ENCODE measurements at places on chromosomes 3 and 15.

DNA sequence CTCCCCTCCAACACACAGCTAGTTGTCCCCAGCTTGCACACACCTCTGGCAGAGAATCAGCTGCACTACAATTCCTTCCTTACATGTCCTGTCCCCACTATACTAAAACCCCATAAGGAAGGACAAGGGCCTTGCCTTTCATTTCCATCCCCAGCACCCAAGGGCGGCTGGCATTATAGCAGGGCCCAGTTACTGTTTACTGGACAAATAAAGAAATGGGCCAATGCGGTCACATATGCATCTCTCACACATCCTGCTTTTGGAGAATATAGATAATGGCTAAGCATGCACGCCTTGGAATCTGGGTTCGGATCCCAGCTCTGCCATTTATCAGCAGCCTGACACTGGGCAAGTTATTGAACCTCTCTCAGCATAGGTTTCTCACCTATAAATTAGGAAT, 99.1 kb downstream of the DAPK2 start:
- DNase-seq: no peak

- no peak for DNase-seq
Observed at GRCh38 chr3:176262071-176262470, 935.2 kb downstream of the TBL1XR1 start.

DNA sequence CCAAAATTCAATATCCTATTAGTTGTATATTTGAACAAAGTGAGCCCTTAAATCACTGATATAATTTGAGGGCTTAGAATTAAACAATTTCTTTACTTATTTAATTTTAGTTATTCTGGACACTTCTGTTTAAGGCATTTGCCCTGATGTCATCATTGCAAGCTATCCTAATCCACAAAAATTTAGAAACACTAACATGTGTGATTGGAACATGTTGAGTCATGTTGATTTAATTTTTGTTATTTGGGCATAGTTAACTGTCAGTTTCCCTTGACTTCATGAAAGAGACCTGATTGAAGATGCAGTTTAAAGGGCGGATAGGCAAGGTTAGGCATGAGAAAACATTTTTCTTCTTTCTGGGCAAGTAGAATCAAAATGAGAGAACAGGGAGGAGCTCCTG, 682.6 kb downstream of the ROBO1 start:
- DNase-seq: no peak

GRCh38 chr15:70491201-70491621, 272.1 kb downstream of the UACA start:
- no peak for DNase-seq

DNA sequence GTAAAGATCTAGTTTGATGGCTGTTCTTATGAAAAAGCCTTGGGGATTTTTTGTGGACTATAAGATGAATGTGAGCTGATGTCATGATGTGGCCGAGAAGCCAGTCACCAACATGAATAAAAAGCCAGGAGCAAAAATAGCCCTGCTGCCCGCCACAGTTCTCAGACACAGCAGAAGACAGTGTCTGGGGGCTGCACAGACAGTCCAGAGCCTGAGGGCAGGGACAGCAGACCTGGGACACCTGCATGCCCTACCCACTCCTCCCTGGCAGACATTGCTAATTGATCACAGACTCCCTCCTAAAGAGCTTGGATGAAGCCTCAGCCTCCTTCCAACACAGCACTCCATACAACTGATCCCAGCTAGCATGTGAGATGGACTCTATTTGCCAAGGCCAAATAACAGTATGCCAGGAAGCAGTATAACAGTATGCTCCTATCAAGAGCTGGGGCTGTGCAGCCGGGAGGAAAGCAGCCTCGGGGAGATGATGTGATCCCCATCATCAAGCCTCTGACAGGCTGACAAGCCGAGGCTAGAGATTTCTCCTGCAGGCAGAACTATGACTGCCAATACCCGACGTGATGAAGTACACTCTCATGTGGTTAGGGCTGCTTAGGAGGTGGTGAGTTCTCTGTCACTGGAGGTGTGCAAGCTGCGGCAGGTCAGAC, 105.4 kb upstream of the RPL32 start:
- no peak for DNase-seq

GRCh38 chr3:13718000-13718399, 161.9 kb downstream of the WNT7A start:
- DNase-seq: no peak

GRCh38 chr3:130669740-130670139, 76.9 kb downstream of the PIK3R4 start:
- no peak for DNase-seq

GRCh38 chr3:11198070-11198469, 43.8 kb downstream of the HRH1 start:
- DNase-seq: no peak

- DNase-seq: no peak
Observed at GRCh38 chr15:74144153-74144775, 13.9 kb downstream of the ISLR2 start.

DNA sequence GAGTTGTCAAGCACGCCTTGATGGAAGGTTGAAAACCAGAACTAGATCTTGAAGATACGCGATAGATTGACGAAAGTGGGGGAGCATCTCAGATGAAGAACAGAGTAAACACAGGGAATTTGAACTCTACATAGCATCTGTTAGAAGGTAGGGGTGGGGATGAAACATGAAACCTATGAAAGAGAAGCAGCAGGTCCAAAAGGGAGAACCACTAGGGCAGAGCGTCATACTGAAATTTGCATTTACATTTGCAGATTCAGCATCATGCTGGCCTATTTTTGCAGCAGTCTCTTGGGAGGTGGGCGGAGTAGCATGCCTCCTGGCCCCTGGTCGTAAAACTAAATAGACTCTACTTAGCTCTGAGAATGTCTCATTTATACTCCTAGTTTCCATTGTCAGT, 46.1 kb upstream of the RASGRP1 start:
- no peak for DNase-seq

GRCh38 chr3:88542916-88543315, 393.2 kb downstream of the C3orf38 start:
- DNase-seq: no peak

DNA sequence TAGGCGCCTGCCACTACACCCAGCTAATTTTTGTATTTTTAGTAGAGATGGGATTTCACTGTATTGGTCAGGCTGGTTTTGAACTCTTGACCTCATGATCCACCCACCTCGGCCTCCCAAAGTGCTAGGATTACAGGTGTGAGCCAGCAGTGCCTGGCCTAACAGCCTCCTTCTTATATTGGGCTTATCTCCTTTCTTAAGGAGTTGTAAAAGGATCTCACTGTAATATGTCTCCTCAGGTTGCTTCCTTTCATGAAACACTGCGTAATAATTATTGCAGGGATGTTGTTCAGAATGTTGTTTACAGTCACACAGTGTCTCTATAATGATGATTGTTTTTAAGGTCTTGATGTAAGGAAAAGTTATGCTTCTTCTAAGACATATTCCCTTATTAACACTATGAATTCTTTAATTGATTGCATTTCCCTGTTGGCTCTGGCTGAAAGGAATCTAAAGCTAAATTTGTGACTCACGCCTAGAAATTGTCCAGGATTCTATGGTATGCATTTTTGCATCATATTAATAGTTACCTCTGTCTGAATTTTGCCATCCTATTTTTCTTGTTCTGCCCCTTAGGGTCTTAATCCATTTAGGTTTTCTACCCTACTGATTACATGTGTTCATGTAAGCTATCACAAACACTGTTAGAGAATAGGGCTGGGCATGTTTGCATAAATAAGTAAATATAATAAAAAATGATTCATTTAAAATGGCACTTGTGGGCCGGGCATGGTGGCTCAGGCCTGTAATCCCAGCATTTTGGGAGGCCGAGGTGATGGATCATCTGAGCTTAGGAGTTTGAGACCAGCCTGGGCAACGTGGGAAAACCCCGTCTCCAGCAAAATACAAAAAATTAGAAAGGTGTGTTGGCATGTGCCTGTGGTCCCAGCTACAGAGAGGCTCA, 24.5 kb upstream of the RNF111 start:
- no peak for DNase-seq

DNA sequence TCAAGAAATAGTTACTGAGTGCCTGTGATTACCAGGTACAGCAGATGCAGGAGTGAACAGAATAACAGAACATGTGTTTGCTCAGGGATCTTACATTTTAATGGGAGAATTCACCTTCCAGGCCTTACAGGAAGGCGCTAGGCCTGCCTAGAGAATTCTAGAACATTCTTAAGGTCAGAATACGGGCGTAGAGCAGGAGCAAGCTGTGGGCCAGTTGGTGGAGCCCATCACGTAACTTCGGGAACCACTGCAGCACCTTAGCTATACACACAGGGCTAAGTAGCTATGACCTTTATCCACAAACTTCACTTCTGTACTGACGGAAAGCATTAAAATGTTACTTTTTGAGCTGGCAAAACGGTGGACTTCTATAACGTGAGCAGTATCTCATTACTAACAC, 743 bp upstream of the DAZL start:
- DNase-seq: no peak

GRCh38 chr3:45987368-45988291, 8.0 kb downstream of the FYCO1 start:
- DNase-seq: no peak

GRCh38 chr3:70646635-70647034, 334.2 kb upstream of the MDFIC2 start:
- no peak for DNase-seq

DNA sequence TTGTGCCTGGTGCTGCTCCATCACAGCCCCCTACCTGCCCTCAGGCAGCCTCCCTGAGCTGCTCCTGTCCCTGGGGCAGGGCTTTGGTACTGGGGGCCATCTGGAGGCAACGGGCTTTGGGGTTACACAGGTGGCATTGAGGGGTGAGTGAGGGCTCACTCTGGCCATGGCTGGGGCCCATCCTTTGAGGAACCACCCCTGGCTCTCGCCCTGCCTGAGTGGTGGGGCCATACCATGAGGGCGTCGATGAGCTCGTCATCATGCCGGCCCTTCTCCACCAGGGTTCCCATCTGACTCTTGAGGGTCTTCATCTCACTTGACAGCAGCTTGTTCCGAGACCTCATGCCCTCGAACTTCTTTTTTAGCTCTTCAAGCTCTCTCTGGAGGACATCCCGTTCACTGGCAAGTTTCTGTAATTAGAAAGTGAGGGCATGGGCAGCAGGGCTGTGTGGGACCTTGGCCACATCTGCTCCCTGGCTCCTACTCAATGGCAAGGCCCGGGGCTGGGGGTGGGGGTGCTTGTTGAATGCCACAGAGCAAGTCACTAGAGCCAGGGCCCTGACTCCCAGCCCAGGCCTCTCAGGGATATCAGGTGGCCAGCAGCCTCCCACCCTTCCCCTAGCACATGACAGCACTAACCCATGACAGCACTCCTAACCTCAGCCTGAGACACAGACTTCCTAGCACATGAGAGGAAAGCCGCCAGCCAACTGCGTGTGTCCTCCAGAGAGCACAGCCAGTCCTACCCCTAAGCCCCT, 33.5 kb downstream of the CCDC13 start:
- DNase-seq: no peak

- DNase-seq: no peak
Observed at GRCh38 chr15:78624651-78625590, 4.1 kb upstream of the CHRNA3 start.

DNA sequence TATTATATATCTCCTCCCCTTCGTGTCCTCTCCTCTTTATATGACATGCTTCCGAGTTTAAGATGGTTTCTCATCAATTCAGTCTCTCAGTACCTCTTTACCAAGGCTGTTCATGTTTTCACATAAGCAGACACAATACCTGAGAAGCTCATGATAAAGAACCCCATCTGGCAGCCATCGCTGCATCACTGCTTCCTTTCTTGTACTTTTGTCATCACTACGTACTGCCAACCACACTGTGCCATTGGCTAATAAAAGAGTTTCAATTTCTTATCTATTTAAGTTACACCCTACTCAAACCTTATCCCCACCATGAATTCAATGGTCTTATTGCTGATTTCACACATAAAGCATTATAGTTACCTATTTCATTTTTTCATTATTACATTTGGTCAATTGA, 484.7 kb upstream of the CNTN4 start:
- no peak for DNase-seq

DNA sequence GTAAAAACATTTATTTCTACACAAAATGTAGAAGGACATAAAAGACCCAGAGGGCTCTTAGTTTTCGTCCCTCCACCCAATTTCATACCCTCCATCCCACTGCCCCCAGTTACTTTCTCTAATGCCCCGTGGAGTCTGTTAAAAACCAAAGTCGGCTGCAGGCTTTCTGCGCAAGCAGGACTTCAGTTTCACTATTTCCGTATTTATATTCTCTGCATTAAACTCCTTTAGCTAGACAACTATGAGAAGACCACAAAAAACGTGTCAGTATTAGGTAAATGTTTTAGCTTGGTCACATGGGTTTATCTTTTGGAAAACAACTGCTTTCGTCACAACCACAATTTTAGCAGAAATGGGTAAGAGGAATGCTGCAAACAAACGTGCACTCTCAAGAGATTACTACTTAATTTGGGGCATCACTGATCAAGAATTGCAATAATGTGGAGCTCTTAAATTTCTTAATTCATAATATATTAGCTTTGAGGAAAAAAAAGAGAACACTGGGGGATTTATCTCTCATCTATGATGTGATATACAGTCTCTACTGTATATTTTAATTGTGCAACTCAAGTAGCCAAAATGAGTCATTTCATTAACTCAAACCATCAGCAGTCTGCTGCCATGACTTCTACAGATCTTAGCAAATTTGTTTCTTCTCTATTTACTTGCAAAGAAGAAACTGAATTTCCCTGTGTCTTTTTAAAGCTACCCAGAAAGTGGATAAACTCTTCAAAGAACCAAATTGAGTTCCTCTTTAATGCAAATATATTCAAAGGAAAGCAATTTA, 740 bp upstream of the NSMCE3 start:
- no peak for DNase-seq

DNA sequence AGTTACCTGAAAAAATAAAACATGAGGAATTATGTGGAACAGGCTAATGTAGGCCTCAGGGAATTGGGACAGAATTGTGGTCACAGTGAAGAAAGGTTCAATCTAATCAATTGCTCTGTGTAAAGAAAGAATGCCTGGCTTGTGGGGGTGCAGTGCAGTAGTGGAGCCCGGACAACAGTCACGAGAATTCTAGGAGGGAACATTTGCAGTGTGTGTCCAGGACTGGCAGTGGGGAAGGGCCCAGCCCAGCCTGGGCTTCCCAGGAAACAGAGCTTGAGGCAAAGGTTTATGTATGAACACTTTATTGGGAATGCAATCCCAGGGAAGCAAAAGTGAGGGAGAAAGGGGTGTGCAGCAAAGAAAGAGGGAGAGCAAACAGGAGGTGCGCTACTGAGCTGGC, 29.2 kb upstream of the CTDSPL start:
- no peak for DNase-seq
